AG08396 (cell line): ENCODE measurements at places on chromosomes 13 and 19.

- DNase-seq = no peak
Observed at GRCh38 chr13:93765062-93765461, 538.5 kb downstream of the GPC6 start.

DNA sequence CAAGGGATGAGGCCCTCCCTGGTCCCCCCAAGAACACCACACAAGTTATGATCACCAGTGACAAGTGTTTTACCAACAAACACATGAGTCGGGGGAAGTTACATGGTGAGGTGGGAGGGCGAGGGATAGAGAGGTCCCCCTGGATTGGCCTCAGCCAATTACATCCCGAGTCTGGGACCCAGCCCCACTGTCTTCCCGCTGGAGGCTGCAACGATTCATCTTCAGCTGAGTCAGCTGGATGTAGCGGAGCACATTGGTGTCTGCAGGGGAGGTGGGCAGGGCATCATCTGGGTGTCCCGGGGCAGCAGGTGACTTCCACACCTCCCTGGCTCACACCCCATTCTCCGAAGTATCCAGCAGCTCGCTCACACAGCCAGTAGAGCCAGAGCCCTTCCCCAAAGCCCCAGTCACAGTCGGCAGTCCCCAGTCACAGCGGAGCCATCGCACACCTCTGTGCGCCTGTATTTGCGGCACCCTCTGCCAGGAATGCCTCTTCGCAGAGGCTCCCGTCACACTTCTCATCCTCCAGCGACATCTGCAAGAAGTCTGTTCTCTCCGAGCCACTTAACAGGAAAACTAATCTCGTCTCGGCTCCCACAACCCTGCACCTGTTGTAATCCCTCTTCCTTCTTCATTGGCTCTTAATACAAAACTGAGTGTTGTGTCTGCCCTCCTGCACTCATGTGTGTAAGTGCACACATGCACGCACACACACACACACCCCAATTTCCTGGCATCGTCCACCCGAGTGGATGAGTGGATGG is 2.0 kb downstream of the TTC9B start:
- DNase-seq = no peak

- no peak for DNase-seq
Observed at GRCh38 chr13:29994911-29995595, 144.6 kb upstream of the UBL3 start.

DNA sequence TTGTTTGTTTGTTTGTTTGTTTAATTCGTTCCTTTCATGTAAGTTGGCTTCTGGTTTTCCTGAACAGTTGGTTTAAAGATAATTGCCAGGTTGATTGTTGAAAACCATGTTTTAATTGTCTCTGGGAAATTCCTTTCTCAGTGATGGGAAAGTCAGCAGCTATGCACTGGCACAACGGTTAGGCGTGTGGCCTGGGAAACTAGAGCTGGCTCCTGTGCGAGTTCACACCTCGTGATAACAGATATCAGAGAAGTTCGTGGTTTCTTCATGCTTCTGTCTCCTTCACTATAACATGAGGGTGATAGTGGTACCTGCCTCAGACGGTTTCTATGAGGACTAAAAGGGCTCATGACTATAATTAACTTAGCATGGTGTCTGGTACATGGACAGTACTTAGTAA is 153.5 kb downstream of the STK24 start:
- DNase-seq = no peak

GRCh38 chr19:16337809-16338469 is 13.3 kb downstream of the KLF2 start:
- DNase-seq = no peak

DNA sequence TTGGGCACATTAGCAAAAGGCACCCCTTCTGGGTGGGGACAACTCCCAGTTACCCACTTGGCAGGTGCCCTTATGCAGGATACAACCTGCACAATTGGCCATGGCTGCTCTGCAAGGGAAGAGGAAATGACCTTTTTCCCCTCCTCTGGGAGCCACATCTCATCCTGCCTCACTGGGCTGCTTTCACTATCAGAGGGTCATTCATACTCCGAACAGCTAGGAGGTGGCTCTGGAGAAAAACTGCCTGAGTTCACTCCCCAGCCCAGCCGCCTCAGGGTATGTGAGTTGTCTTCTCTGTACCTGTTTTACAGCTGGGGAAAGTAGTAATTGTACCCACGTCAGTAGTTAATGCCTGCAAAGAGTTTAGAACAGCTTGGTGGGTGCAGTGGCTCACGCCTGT is 7.1 kb upstream of the ACTN4 start:
- no peak for DNase-seq

- DNase-seq = no peak
Observed at GRCh38 chr13:91767651-91768050, 369.2 kb downstream of the GPC5 start.

DNA sequence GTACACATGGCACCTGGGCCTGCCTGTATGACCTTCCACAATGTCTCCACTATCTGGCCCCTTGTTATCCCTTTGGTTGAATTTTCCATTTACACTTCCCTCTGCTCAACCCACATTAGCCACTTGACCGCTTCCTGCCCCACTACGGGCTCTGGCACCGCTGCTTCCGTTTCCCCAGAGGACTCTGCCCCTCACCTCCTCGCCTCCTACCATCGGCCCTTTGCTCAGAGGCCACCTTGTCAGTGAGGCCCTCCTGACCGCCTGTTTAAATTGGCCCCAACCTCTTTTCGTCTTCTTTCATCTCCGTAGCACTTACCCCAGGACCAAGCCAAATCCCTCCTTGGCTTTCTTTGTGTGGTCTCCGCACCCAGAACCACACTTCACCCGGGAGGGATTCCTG is 47.4 kb downstream of the SOX1 start:
- DNase-seq = no peak

- no peak for DNase-seq
Observed at GRCh38 chr19:11499890-11500420, 5.7 kb downstream of the ZNF653 start.

DNA sequence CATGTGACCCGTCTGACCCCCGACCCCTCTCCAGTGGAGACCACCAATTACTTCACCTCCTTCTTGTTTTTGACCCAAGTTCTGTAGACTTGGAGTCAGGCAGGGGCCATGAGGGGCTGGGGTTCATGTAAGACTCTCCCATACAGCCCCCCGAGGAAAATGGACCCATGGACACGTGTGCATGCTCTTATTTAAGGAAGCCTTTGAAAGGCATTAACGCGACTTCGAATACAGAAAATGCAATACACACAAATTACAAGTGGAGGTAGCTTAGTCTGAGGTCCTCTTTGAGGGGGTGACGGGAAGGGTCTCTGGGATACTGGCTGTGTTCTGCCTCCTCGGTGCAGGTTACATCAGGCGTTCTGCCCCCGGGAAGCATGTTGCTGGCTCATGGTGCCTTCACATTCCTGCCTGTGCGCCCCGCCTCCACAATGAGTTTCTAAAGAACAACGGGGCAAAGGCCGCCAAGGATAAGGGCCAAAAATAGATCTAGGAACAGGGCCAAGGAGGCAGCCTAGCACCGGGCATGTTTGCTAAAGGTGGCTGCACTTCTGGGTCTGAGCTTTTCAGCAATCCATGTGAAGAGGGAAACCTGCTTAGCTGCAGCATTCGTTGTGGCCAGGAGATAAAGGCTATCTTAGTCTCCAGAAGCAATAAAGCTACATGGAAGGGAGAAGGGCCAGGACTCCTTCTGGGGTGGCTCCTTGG is 54.5 kb downstream of the RAB20 start:
- DNase-seq = peak; percentile 71

DNA sequence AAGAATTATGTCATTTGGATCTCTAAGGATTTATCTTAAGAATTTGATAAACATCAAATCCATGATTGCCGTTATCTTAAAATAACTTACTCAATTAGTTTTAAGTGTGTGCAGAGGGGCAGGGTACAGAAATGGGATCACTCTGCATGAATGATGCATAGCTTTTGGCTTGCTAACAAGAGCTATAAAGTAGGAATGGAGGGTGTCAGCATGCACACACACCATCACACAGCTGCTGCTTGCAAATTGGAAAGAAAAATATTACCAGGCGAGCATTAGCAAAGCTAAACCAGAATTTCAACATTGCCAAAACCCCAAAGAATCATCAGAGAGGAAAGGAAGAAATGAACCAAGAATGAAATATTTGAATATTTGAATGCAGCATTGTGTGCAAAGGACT is 580.6 kb downstream of the LMO7 start:
- DNase-seq = no peak

DNA sequence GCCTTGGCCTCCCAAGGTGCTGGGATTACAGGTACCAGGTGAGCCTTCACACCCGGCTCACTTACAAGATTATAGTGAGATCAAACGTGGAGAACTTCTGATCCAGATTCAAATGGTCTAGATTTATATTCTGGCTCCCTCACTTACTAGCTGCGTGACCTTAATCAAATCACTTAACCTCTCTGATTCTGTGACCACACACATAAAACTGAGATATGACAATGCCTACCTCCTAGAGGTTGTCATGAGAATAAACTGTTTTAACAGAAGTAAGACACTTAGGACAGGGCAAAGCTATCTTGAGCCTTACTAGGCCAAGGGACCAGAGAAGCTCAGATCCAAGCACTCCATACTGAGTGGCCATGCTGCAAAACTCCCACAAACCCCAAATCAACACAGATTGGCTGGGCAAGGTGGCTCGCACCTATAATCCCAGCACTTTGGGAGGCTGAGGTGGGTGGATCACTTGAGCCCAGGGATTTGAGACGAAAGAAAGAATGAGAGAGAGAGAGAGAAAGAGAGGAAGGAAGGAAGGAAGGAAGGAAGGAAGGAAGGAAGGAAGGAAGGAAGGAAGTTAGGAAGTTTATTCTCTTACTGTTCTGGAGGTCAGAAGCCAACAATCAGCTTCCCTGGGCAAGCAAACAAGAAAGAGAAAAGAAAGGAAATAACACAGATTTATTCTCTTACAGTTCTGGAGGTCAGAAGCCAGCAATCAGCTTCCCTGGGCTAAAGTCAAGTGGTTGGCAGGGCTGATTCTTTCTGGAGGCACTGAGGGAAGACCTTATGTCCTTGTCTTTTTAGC is 46.1 kb upstream of the MAP3K10 start:
- DNase-seq = no peak

GRCh38 chr19:15669891-15670290 is 3.0 kb upstream of the CYP4F12 start:
- DNase-seq = no peak

DNA sequence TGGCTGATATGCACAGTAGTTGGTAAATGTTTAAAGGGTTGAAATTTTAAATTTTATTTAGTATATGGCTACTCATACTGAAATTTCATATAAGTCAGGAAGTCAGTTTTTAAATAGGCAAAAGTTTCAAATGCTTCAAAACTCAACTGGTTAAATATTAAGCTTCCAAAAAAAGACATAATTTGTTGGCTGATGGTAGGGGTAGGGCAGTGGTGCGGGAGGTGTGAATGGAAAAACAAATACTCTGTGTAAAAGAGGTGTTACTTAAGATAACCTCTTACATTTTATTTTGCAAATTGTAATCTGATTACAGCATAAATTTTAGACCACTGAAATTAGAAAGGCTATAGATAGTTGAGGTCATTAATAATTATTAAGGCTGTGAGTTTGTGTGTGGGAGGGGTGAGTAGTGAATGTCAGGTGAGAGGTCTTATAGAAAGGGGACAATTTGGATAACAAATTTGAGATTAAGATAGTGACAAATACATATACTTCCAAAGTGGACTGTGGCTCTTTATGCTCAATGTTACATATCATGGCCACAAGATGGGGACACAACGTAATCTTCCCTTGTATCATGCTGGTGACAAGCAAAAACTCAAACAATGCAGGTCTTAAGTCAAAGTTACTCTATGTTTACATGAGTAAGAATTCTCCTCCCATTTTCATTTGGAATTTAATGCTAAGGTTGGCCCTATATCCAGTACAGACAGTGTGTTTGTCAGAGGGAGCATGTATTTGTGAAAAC is 36.6 kb upstream of the OXGR1 start:
- DNase-seq = peak; percentile 15

- DNase-seq = no peak
Observed at GRCh38 chr13:38705365-38705764, 18.5 kb downstream of the FREM2 start.

GRCh38 chr13:48094404-48094780 is 512 bp downstream of the MED4 start:
- no peak for DNase-seq

- DNase-seq = no peak
Observed at GRCh38 chr13:75879656-75880055, 243.5 kb downstream of the LMO7 start.

DNA sequence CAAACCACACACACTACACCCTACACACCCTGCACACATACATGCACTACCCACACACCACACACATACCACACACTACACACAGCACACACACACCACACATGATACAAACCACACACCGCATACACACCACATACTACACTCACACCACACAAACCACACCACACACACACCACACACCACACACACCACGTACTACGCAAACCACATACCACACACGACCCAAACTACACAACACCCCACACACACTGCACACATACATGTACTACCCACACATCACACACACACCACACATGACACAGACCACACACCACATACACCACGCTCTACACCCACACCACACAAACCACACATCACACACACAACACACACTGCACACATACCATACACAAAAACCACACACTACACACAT is 6.6 kb downstream of the MAG start:
- DNase-seq = no peak

DNA sequence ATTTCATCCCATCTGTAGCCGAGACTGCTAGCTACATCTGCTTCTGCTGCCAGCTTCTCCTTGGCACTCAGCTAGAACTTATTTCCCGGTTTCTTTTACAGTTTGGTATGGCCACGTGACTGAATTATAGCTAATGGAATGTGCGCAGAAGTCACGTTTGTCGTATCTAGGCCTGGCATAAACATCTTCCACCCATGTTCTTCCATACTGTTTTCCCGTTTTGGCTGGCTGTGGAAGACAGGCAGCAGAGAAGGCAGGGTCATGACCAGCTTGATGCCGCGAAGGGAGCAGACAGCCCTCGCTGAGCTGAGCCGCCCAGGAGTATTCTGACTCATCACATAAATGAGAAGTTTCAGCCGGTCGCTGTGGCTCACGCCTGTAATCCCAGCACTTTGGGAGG is 186.7 kb downstream of the RFC3 start:
- DNase-seq = no peak

GRCh38 chr13:98528663-98529064 is 48.2 kb downstream of the STK24 start:
- DNase-seq = peak; percentile 73

GRCh38 chr13:40876020-40876738 is 86.8 kb downstream of the SLC25A15 start:
- no peak for DNase-seq

GRCh38 chr13:35732565-35732964 is 256.1 kb upstream of the MAB21L1 start:
- DNase-seq = no peak

GRCh38 chr13:41648314-41648935 is 191.1 kb downstream of the RGCC start:
- DNase-seq = no peak
